ENCODE measurements at places on chromosomes 3 and 15. TPM values are rescaled to one million over a fixed set of nuclear protein-coding genes. Genes with fewer than 3 reads are reported as not detected.

The PLAAT1 gene
- total RNA-seq, result under 0.01 TPM

The TUSC7 gene
- not detected for total RNA-seq

The ZBTB38 gene
- total RNA-seq, result 181 TPM

The PLCL2 gene
- 5.1 TPM for total RNA-seq

The ALDH1A3 gene
- 61.6 TPM for total RNA-seq

The SAMMSON gene
- total RNA-seq, result not detected

The ARL8B gene
- 90.8 TPM for total RNA-seq

The AHSG gene
- total RNA-seq, result not detected

DNA sequence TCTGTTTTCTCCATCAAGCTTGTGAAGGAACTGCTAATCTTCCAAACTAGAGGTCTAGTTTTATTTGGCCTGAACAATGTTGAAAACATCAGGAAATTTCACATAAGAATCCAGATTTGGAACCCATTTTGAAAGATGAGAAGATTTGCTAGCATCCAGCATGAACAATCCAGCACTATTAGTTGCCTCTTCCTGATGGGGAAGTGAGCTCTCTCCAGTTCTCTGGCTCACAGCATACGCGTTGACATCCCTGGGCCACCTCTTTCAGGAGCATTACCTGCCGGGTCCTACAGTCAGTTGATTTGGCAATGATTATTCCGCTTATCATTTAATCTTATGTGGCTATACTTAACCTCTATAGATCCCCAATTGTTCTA lies 10.9 kb downstream of the GPR87 start:
- no peaks in the 10 kb centered on the region for H3K36me3 ChIP-seq
- H3K4me1 ChIP-seq, result peaks cover 40% of the 10 kb centered on the region
- DNase-seq, result no peak
- H3K27ac ChIP-seq, result peak overlapping the region; percentile 56

GRCh38 chr3:32004113-32004765 lies 22.7 kb downstream of the ZNF860 start:
- peaks cover 12% of the 10 kb centered on the region for H3K4me1 ChIP-seq
- H3K27ac ChIP-seq, result no peak overlapping the region
- no peak overlapping the region for H3K4me3 ChIP-seq
- H3K27me3 ChIP-seq, result peaks cover 2% of the 10 kb centered on the region

DNA sequence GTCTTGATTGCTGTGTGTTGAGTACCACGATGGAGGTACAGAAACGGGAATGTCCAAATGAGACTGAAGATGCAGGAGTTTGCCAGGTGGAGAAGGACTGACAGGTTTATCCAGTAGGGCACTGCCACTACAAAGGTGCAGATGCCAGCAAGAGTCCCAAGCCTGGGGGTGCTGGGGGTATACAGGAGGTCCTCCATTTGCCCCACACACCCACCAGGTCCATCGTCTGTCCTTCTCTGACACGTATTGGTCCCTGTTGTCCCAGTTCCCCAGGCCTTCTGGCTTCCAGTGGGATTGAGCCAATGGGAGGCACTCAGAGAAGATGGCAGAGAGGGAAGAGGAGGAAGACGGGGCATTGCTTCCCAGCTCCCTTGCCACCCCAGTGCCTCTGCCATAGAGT lies 6.6 kb downstream of the HAPLN3 start:
- H3K36me3 ChIP-seq, result peaks cover 8% of the 10 kb centered on the region
- peaks cover 14% of the 10 kb centered on the region for H3K4me1 ChIP-seq
- no peaks in the 10 kb centered on the region for H3K27me3 ChIP-seq
- peak; percentile 9 for DNase-seq
- H3K4me3 ChIP-seq, result no peak overlapping the region
- H3K27ac ChIP-seq, result no peak overlapping the region

- peaks cover 82% of the 10 kb centered on the region for H3K4me1 ChIP-seq
- no peak for DNase-seq
- peaks cover 12% of the 10 kb centered on the region for H3K36me3 ChIP-seq
- peak overlapping the region; percentile 92 for H3K27ac ChIP-seq
- H3K27me3 ChIP-seq, result no peaks in the 10 kb centered on the region
These were observed 99.6 kb downstream of the FNDC3B start for GRCh38 chr3:172138792-172139507.

GRCh38 chr3:115986555-115987207 lies 363.4 kb downstream of the GAP43 start:
- H3K4me3 ChIP-seq, result no peak overlapping the region
- H3K36me3 ChIP-seq, result no peaks in the 10 kb centered on the region
- DNase-seq, result no peak
- no peak overlapping the region for H3K27ac ChIP-seq
- peaks cover 18% of the 10 kb centered on the region for H3K4me1 ChIP-seq

DNA sequence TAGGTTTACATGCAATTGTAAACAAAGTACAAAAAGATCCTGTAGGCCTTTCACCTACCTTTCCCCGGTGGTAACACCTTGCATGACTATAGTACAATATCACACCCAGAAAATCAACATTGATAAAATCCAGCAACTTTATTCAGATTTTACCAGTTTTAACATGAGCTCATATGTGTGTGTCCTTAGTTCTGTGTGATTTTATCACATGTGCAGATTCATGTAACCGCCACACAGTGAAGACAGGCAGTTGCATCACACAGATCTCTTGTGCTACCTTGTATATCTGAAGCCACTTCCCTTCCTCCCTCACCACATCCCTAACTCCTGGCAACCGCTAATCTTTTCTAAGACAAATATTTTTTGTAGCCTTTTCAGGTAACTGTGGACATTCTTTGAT lies 183.5 kb upstream of the C2CD4B start:
- no peak for DNase-seq
- H3K4me3 ChIP-seq, result no peak overlapping the region
- H3K36me3 ChIP-seq, result no peaks in the 10 kb centered on the region

GRCh38 chr15:71212146-71212545 lies 96.9 kb downstream of the THSD4 start:
- no peak overlapping the region for H3K27ac ChIP-seq
- H3K36me3 ChIP-seq, result no peaks in the 10 kb centered on the region
- no peaks in the 10 kb centered on the region for H3K4me1 ChIP-seq

DNA sequence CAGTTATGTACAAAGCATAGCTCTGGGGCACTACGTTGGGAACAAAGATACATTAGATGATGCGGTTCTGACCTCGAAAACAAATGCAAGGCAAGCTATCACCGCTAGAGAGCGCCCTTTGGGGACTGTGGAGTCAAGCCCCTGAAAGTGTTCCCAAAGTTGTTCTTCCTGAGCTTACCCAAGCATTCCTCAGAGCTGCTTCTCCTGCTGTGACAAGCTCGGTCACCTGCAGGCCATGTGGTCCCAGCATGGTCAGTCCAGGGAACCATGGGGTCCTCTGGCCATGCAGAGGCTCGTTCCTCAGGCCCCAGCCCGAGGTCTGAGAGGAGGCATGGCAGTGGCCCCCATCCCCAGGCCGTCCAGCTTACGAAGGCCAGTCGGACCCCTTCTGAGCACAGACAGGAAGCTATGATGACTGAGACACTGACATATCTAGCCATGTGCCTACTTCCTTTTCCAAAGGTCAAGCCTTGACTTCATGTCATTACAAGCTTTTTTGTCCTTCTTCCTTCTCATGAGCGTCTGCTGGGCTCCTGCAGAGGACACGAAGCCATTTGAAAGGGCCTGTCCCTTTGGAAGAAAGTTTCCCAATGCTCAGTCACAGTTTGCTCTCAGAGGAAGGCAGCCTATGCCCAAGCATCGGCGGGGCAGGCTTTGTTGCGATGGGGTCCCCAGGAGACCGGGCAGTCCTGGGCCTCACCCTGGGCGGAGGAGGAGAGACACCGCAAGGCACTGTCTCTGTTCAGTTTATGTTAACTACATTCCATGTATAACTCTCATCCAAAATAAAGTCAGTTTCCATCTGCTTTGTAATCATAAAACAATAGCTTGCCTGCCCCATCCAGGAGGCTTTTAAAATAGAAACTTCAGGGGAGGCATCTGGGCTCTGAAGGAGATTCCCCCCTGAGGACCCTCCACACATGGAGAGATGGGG lies 79.3 kb downstream of the ATP10A start:
- H3K27ac ChIP-seq, result peak overlapping the region; percentile 98
- no peak overlapping the region for H3K4me3 ChIP-seq
- no peaks in the 10 kb centered on the region for H3K27me3 ChIP-seq
- H3K36me3 ChIP-seq, result peaks cover 8% of the 10 kb centered on the region
- peak; percentile 82 for DNase-seq
- peaks cover 50% of the 10 kb centered on the region for H3K4me1 ChIP-seq

GRCh38 chr3:171088964-171089754 lies 62.6 kb upstream of the SLC2A2 start:
- no peaks in the 10 kb centered on the region for H3K36me3 ChIP-seq
- no peaks in the 10 kb centered on the region for H3K27me3 ChIP-seq
- H3K4me1 ChIP-seq, result peaks cover 18% of the 10 kb centered on the region
- no peak for DNase-seq
- H3K27ac ChIP-seq, result peak overlapping the region; percentile 12

- no peaks in the 10 kb centered on the region for H3K27me3 ChIP-seq
- no peak overlapping the region for H3K27ac ChIP-seq
- DNase-seq, result no peak
These were observed 533.3 kb downstream of the NSUN3 start for GRCh38 chr3:94596141-94596540.

DNA sequence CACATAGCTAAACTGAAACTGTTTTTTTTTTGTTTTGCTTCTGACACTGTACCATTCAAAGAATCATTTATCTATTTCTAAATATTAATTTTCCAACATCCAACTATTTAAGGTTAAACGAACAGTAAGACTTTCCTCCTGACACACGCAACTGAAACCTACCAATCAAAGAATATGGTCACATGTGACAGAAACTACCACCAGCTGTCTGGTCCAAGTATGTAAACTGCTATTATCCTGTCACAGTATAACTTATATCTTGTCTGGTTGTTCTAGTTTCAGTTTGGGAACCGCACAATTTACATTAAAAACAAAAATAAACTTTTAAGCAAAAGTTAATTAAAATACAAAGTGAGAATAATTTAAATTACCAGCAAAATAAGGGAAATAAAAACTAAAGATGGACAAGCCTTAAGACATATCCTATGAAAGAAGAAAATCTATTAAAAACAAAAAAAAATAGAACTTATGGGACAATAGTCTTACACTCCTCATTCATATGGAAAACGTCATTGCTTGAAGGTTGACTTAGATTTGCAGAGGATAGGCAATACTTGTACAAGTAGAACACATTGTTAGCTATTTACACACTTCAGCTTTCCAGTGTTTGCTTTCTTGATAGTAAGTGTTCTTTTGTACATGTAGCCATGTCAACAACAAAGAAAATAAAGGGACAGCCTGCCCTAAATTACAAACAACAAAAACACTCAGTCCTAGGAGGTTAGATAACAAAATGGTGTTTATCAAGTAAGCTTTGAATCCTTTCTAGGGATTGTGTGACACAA lies 26.8 kb upstream of the CHRM5 start:
- no peaks in the 10 kb centered on the region for H3K4me1 ChIP-seq
- no peaks in the 10 kb centered on the region for H3K27me3 ChIP-seq
- H3K27ac ChIP-seq, result no peak overlapping the region
- no peak overlapping the region for H3K4me3 ChIP-seq
- DNase-seq, result no peak
- no peaks in the 10 kb centered on the region for H3K36me3 ChIP-seq

- H3K27me3 ChIP-seq, result no peaks in the 10 kb centered on the region
- no peak overlapping the region for H3K4me3 ChIP-seq
- H3K4me1 ChIP-seq, result no peaks in the 10 kb centered on the region
- H3K36me3 ChIP-seq, result no peaks in the 10 kb centered on the region
- H3K27ac ChIP-seq, result no peak overlapping the region
These were observed 22.8 kb downstream of the HGD start for GRCh38 chr3:120659285-120659684.

- H3K36me3 ChIP-seq, result no peaks in the 10 kb centered on the region
- peak; percentile 92 for DNase-seq
- H3K27me3 ChIP-seq, result no peaks in the 10 kb centered on the region
- H3K27ac ChIP-seq, result peak overlapping the region; percentile 84
- peaks cover 31% of the 10 kb centered on the region for H3K4me1 ChIP-seq
These were observed 151.3 kb downstream of the XXYLT1 start for GRCh38 chr3:195119461-195120266.

DNA sequence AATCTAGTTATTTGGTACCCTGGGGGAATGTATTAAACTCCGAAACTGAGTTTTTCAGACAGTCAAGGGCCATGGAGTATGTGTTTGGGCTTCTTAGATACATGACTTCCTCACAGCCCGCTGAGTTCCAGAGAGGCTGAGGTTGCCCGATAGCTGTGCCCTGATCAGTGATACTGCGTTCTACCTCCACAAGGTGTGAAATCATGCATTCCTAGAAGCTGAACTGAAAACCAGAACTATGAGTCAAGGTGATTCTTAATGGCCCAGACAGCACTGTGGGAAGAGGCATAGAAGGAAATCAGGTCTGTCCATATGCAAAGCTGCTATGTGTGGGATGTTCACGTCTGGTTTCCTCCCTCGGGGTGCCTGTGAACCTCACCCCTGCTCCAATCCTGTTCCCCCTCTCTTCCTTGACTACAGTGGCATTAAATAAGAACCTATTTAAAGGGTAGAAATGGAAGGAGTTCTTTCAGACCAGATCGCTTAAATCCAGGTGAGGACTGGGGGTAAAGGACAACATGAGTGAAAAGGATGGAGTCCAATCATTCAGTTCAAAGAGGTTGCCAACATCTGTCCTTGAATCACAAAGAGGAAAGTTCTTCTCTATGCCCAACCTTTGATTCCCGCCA lies 74.3 kb downstream of the MYO1E start:
- H3K4me3 ChIP-seq, result no peak overlapping the region
- H3K36me3 ChIP-seq, result peaks cover 5% of the 10 kb centered on the region
- peaks cover 70% of the 10 kb centered on the region for H3K4me1 ChIP-seq
- H3K27ac ChIP-seq, result peak overlapping the region; percentile 98

GRCh38 chr15:99635794-99636193 lies 70.0 kb downstream of the MEF2A start:
- peaks cover 8% of the 10 kb centered on the region for H3K36me3 ChIP-seq
- H3K4me3 ChIP-seq, result no peak overlapping the region
- DNase-seq, result no peak
- H3K4me1 ChIP-seq, result no peaks in the 10 kb centered on the region
- H3K27me3 ChIP-seq, result no peaks in the 10 kb centered on the region
- no peak overlapping the region for H3K27ac ChIP-seq
